GM13977 (cell line): ENCODE measurements at places on chromosomes 2 and 18.
A peak's percentile ranks its signal among the peaks of the same experiment; 100 is the strongest.

DNA sequence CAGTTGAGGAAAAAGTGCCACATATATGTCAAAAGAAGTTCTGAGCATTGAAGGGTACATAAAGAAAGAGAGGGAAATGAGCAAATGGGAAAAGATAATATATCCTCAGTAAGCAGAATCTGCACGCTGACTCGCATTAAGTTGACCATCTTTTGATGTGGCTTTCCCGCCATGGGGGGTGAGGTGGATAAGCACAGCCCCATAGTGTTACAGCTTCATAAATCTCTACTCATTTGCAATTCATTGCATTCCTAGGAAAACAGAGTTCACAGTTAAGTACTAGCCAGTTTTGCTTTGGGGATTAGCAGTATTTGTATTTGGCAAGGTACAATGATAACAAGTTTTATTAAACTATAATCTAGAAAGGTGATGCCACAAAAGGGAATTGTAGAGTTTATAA lies 814.2 kb downstream of the LRP1B start:
- DNase-seq, result no peak

- DNase-seq, result no peak
These were observed 22.8 kb upstream of the SCN7A start for GRCh38 chr2:166516712-166517303.

DNA sequence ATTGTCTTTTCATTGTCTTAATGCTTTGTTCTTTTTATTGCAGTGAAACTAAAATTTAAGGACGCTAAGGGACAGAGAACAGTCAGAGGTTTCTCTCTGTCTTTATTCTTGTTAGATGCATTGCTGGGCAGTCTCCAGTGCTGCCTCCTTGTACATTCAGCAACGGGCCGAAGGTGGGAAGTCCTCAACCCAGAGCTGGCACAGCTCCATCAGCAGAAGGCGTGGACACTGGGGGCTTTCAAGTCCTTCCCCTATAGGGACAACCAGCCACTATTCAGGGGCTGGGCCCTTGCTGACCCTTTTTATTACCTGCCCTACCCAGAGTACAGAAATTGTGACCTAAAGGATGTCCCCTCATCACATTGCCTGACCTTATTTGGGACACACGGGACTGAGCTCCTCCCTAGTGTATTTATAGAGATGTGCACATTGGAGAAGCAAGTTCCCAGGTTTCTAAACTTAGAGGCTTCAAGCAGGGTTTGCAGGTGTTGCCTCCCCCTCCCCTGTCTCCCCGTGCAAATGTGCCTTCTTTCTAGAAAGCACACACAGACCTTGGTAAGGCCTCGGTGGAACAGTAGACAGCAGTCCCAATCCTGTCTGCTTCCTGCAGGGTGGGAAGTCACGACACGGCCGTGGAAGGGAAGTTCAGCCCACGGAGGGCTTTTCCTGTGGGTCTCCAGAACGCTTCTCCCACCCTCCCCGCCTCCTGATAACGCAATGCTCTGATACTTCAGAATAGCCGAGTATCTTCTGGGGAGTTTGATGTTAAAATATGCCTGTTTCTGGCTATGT lies 68.2 kb downstream of the ZCCHC2 start:
- DNase-seq, result no peak

DNA sequence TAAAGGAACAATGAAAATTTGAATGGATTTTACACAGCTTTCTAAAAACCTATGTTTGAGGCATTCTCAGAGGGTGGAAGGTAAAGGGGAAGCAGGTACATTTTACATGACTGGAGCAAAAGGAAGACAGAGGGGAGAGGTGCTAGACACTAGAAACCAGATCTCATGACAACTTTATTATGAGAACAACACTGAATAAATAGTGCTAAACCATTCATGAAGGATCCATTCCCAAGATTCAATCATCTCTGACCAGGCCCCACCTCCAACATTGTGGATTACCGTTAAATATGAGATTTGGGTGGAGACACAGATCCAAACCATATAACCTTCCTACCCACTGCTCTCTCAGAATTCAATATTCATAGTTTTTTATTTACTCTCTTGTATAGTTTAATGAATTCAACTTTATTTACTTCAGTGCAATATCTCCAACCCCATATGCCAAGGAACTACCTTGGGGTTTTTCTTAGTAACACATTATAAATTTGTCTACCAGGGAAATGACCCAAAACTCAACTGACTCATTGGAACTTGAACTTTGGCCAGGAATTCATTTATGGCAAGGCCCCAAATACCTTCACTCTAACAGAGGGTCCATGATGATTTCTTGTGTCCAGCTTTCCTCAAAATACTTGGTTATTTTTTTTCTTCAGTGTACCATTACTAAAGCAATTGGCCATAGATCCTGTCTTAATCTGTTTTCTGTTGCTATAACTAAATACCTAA lies 317.8 kb downstream of the GULP1 start:
- DNase-seq, result no peak

GRCh38 chr18:76450452-76451395 lies 44.3 kb downstream of the ZNF516 start:
- no peak for DNase-seq

GRCh38 chr18:79747156-79747845 lies 50.4 kb upstream of the KCNG2 start:
- no peak for DNase-seq

GRCh38 chr2:180938451-180938850 lies 42.0 kb upstream of the UBE2E3 start:
- DNase-seq, result no peak

- DNase-seq, result no peak
These were observed 34.5 kb upstream of the STPG4 start for GRCh38 chr2:47189635-47190034.

GRCh38 chr18:77077941-77078689 lies 54.5 kb downstream of the MBP start:
- DNase-seq, result no peak

DNA sequence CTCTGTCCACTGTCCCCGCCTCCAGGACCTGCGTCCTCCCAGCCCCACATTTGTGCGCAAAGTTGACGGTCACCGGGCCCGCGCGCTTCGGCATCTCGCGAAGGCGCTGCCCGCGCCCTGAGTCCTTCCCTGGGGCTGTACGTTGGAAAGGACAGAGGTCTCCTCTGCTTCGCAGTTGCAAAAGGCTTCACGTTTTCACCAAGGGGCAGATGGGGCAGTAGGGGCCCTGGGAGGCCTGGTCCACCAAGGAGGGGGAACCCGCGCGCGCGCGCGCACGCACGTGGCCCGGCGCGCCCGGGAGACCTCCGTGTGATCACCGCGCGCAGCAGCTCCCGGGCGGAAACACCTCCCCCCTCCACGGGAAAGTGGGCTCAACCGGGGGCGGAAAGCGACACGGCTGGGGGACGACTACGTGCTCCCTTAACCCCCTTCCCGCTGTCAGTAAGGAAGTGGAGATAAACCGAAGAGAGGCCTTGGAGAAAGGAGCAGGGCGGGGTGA lies 21.9 kb downstream of the TEX44 start:
- peak; percentile 58 for DNase-seq

DNA sequence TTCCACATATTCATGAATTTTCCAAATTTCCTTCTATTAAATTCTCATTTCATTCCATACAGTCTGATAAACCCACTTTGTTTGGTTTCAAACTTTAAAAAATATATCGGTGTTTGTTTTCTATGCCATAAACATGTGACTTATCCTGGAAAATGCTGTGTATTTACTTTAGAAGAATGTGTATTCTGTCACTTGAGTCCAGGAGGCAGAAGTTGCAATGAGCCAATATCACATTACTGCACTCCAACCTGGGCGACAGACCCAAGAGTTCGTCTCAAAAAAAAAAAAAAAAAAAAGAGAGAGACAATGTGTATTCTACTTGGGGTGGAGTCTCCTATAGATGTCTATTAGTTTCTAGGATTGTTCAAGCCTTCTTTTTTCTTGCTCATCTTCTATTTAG lies 31.8 kb downstream of the MBD5 start:
- no peak for DNase-seq

DNA sequence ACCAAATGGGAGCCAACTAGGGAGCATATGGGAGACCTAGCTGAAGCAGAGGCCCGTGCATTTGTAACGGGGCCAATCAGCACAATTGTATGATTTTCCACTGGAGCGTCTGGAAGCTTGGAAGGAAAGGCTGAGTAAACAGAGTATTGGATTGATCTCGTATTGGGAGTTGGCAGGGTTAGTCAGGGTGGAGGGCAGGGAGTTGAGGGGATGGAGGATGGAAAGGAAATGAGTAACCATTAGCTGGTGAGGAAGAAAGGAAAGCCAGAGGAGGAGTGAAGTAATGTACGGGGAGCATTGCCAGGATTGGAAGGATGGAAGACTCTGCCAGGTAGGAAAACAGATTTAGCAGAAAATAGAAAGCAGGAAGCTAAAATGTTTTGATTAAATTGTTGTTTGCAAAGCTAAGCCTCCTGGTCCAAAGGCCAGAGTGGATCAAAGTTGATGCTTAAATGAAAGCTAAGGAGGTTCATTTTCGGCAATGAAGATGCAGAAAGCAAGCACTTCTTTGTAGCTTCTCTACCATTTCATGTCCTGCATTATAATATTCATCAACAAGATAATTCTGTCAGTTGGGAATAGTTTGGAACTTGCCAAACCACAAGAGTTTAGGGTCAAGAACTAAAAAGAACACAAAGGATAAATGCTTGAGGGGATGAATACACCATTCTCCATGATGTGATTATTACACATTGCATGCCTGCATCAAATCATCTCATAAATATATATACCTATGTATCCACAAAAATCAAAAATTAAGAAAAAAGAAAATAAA lies 75.6 kb upstream of the TTN start:
- no peak for DNase-seq

- no peak for DNase-seq
These were observed 182.6 kb downstream of the BCL11A start for GRCh38 chr2:60370814-60371213.

GRCh38 chr2:121475811-121476571 lies 54.7 kb upstream of the RNU4ATAC start:
- no peak for DNase-seq

DNA sequence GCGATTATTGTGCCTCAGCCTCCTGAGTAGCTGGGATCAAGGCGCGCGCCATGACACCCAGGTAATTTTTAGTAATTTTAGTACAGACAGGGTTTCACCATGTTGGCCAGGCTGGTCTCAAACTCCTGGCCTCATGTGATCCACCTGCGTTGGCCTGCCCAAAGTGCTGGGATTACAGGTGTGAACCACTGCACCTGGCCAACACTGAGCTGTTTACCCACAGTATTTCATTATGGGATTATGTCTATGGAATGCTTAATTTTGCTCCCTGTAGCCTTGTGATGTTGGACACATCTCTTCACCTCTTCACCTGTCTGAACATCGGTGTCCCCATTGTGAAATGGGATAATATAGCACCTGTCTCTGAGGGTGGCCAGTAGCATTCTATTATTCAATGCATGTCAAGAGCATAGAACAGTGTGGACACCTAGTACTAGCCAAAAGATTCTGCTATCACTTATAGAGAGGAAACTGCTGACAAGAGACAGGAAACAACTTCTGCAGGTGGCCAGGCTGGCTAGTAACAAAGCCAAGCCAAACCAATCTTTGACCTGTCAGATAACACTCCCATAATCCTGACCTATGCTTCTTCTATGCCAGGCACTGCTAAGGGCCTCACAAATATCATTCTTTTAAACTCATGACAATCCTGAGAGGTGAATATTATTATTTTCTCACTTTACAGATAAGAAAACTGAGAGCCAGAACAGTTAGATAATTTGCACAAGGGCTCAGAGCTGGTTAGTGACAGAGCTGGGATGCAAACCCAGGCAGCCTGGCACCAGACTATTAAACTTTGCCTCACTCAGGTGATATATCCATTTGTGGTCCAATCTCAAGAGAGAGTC lies 29.4 kb upstream of the REEP1 start:
- no peak for DNase-seq

- DNase-seq, result no peak
These were observed 25.2 kb upstream of the ITGA6 start for GRCh38 chr2:172402198-172402597.

DNA sequence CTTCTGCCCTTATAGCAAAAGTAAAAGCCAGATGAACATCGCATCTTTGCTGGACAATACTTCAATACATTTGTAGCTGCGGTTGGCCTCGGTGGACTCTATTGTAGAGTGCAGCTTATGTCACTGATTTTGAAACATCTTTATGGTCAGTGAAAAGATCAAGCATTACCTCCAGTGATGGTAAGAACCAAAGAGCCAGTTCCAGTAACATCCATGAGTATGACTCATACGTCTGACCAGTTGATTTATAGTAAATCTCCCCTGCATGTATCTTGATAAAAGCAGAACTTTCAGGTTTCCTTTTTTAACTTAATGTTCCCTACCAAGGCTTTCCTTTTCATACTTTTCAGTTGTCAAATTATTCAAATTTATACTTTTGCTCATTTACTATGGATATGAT lies 119.2 kb upstream of the HNRNPA3 start:
- DNase-seq, result no peak

DNA sequence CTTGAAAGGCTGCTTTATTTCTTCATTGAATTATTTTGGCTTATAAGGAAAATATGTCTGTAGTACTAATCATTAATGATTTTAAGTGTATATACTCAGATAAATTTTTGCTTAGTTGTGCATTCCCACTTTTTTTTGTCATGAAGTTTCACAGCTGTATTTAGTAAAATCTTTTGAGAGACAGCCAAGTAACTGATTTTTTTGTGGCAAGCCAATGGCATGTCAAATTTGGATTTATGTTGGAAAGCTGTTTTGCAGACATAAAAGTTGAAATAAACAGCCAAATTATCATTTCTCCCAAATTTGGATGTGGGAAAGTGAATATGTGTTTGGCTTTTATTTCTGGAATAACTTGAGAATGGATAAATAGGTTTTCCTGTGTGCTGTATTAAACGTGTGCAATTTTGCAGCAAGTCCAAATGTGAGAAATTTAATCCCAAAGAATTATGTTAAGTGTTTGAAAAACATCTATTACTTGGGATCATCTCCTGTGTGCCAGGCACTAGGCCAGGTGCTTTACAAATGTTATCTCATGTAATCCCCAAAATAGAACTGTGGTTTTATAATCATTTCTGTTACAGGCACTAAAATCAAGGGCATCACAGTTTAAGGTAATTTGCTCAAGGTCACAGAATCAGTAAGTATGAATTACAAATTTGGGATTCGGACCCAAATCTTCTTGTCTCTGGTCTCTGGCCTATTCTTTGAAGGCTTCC lies 160.4 kb downstream of the PTPRM start:
- DNase-seq, result no peak

- no peak for DNase-seq
These were observed 159.2 kb downstream of the GALNT3 start for GRCh38 chr2:165634855-165635254.

DNA sequence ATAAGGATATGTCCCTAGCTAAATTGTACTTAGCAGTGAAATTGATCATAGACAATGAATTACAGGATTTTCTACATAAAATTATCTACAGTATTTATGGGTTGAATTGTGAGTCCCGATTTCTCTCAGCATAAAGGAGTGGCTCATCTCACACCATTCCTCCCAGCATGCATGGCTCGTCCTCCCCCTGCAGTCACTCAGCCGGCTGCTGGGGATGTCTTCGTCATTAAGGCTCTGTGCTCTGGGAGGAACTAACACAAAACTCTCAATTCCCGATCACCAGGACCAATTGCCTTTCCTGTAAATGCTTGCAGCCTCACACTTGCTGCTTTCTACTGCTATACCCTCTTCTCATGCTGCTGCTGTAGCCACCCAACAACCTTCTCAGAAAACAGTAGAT lies 75.9 kb downstream of the TXNL1 start:
- no peak for DNase-seq
